H9 (cell line): ENCODE measurements at places on chromosomes 1 and 21. TPM values are rescaled to one million over a fixed set of nuclear protein-coding genes. Genes with fewer than 3 reads are reported as not detected.
A peak's percentile ranks its signal among the peaks of the same experiment; 100 is the strongest.

- no peaks in the 10 kb centered on the region for H3K4me1 ChIP-seq
- peak; percentile 74 for DNase-seq
- no peak overlapping the region for H3K4me3 ChIP-seq
- no peak overlapping the region for H3K27ac ChIP-seq
- H3K27me3 ChIP-seq = no peaks in the 10 kb centered on the region
- H3K36me3 ChIP-seq = no peaks in the 10 kb centered on the region
Observed at GRCh38 chr1:159829273-159829634, 2.6 kb downstream of the SLAMF8 start.

IBA57 gene
- 11.8 and 12.6 TPM in 2 replicates for total RNA-seq

HUNK gene
- total RNA-seq = 5.7 and 5.8 TPM in 2 replicates

- no peak for DNase-seq
- H3K4me1 ChIP-seq = no peaks in the 10 kb centered on the region
- no peaks in the 10 kb centered on the region for H3K36me3 ChIP-seq
- no peak overlapping the region for H3K27ac ChIP-seq
- no peak overlapping the region for H3K4me3 ChIP-seq
- H3K27me3 ChIP-seq = no peaks in the 10 kb centered on the region
Observed at GRCh38 chr1:231385416-231385748, 36.7 kb downstream of the EGLN1 start.

GRCh38 chr1:76130992-76131391 lies 56.4 kb downstream of the ST6GALNAC3 start:
- peaks cover 13% of the 10 kb centered on the region for H3K36me3 ChIP-seq
- DNase-seq = no peak
- no peak overlapping the region for H3K4me3 ChIP-seq
- H3K4me1 ChIP-seq = no peaks in the 10 kb centered on the region

DNA sequence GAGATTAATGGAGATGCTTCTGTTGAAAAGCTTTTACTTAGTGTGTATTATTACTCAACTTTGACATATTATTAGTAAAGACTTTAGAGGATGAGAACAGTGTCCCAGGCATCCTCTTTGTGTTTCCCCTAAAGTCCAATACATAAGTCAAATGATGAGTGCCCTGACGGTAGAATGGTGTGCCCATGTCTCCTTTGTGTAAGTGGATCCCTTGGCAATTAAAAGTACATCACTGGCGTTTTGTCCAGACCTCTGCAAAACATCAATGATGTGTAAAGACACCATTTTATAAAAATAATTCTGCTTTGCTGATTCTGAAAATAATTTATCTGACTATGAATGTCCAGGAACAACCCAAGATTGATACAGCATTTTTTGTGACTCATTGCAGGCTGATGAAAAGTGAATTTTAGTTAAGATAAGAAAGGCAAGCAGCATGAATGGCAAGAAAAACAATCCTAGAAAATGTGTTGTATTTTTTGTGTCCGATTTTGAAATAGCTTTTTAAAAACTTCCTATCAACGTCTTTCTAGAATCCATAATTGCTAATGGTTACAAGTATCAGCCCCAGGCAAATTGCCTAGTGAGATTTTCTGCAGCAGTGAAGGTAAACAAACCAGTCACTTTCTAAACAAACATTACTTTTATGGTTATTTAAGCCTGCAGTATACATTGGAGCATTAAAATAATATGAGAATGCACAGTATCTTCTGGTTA lies 251.5 kb downstream of the PTPRC start:
- no peaks in the 10 kb centered on the region for H3K36me3 ChIP-seq
- DNase-seq = no peak
- no peaks in the 10 kb centered on the region for H3K27me3 ChIP-seq
- no peaks in the 10 kb centered on the region for H3K4me1 ChIP-seq

GRCh38 chr1:181501612-181502011 lies 18.3 kb downstream of the CACNA1E start:
- H3K4me3 ChIP-seq = no peak overlapping the region
- H3K27me3 ChIP-seq = no peaks in the 10 kb centered on the region
- no peak overlapping the region for H3K27ac ChIP-seq
- no peaks in the 10 kb centered on the region for H3K36me3 ChIP-seq
- DNase-seq = no peak
- H3K4me1 ChIP-seq = no peaks in the 10 kb centered on the region; the same call in 1 of the 2 replicates

DNA sequence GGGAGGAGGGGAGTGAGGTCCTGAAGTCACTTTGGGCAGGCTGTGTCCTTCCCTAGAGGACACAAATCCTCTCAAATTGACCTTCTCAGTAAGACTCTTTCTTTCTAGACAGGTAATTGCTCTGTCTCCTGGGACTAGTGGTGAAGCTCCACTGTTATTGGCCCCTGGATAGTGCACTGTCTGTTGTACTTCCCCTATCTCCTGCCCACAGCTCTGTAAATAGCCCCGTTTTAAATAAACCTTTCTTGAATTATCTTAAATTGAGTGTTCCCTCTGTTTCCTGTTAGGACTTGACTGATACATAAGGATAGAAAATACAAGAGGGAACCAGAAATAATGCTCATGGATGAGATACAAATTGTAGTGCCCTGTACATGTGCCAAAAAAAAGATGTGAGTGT lies 229.5 kb upstream of the USP24 start:
- no peak overlapping the region for H3K4me3 ChIP-seq
- H3K36me3 ChIP-seq = no peaks in the 10 kb centered on the region
- no peaks in the 10 kb centered on the region for H3K27me3 ChIP-seq
- no peaks in the 10 kb centered on the region for H3K4me1 ChIP-seq
- DNase-seq = no peak
- H3K27ac ChIP-seq = no peak overlapping the region

DNA sequence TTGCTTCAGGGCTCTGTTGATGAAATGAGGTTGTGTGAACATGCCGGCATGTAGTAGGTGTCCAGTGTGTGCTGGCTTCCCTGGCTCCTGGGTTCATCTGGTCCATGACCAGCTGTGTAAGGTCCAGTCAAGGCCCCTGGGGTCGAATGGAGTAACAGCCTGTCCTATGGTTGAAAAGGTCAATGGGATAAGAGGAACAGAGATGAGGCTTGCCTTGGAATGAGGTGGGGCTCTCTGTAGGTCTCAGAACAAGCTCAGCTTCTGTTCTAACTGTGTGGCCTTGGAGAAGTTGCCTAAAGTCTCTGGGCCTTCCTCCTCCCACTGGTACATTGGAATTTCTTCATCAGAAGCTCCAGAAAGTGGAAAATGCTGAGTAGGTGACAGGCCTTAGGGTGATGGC lies 26.6 kb downstream of the RPS6KA1 start:
- DNase-seq = no peak
- H3K27me3 ChIP-seq = no peaks in the 10 kb centered on the region
- no peaks in the 10 kb centered on the region for H3K4me1 ChIP-seq
- H3K36me3 ChIP-seq = peaks cover 68% of the 10 kb centered on the region
- no peak overlapping the region for H3K27ac ChIP-seq

RCSD1 gene
- total RNA-seq = 0.13 and 0.26 TPM in 2 replicates

GRCh38 chr1:234943836-234944402 lies 184.7 kb downstream of the TOMM20 start:
- H3K36me3 ChIP-seq = peaks cover under 1% of the 10 kb centered on the region; the same call in 1 of the 3 replicates
- H3K4me1 ChIP-seq = peaks cover 3% of the 10 kb centered on the region; the same call in 1 of the 2 replicates
- no peak overlapping the region for H3K4me3 ChIP-seq
- no peak overlapping the region for H3K27ac ChIP-seq
- H3K27me3 ChIP-seq = no peaks in the 10 kb centered on the region

RNF187 gene
- 63.4 and 67.2 TPM in 2 replicates for total RNA-seq

- H3K4me3 ChIP-seq = no peak overlapping the region
- peak; percentile 60 for DNase-seq
- H3K4me1 ChIP-seq = peaks cover 11% of the 10 kb centered on the region; the same call in 1 of the 2 replicates
- no peaks in the 10 kb centered on the region for H3K36me3 ChIP-seq
- H3K27ac ChIP-seq = no peak overlapping the region
- no peaks in the 10 kb centered on the region for H3K27me3 ChIP-seq
Observed at GRCh38 chr21:31514598-31514997, 144.9 kb upstream of the SOD1 start.

- no peaks in the 10 kb centered on the region for H3K4me1 ChIP-seq
- no peak for DNase-seq
- H3K4me3 ChIP-seq = no peak overlapping the region
- H3K27ac ChIP-seq = no peak overlapping the region
- no peaks in the 10 kb centered on the region for H3K36me3 ChIP-seq
- no peaks in the 10 kb centered on the region for H3K27me3 ChIP-seq
Observed at GRCh38 chr1:53180951-53181350, 15.7 kb upstream of the CPT2 start.

GRCh38 chr1:24921938-24922662 lies 8.0 kb downstream of the RUNX3 start:
- DNase-seq = no peak
- no peaks in the 10 kb centered on the region for H3K36me3 ChIP-seq
- H3K27ac ChIP-seq = no peak overlapping the region
- H3K27me3 ChIP-seq = peaks cover 10% of the 10 kb centered on the region
- no peak overlapping the region for H3K4me3 ChIP-seq

PTPN7 gene
- total RNA-seq = 0.22 and 0.72 TPM in 2 replicates

DNA sequence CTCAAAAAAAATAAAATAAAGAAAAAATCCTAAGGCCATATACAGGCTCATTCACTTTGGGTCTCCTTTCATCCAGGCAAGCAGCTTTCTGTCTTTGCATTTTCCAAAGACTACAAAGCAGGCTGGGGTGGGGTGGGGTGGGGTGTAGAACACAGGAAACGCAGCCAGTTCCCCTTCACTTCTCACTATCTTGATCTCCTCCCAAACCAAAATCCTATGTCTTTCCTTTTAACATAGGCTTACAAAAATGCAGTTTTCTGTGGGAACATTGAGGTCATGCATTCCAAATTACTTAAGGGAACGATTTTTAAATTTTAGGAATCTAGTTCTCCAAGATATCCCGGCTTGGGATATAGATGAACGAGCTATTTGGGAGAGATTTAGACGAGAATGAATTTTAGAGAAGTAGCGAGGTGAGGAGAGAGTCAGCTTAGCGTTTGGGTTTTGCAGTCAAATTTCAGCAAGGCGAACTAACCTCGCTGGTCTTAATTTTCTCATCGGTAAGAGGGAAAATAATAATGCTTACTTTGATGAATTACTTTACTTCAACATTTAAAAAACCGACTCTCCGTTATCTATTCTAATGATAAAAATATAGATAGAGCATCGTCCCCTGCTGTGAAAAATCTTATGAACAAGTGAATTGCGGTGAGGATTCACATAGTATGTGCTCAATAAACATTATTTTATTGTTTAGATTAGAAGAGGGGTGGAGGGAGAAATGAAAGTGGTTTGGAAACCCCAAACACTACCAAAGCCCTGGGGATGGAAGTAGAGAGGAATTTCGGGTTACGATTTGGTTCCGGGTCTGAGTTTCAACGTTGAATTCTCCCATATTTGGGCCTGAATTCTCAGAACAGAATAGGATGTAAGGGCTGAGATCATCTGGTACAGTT lies 735 bp upstream of the STX12 start:
- no peaks in the 10 kb centered on the region; the same call in 2 of the 3 replicates for H3K36me3 ChIP-seq
- H3K27ac ChIP-seq = no peak overlapping the region
- H3K27me3 ChIP-seq = no peaks in the 10 kb centered on the region; the same call in 1 of the 2 replicates
- no peaks in the 10 kb centered on the region for H3K4me1 ChIP-seq

GRCh38 chr21:43191521-43191920 lies 22.7 kb downstream of the CRYAA start:
- H3K27me3 ChIP-seq = no peaks in the 10 kb centered on the region
- H3K27ac ChIP-seq = no peak overlapping the region
- no peaks in the 10 kb centered on the region for H3K36me3 ChIP-seq
- peak; percentile 23 for DNase-seq

- no peaks in the 10 kb centered on the region for H3K27me3 ChIP-seq
- H3K27ac ChIP-seq = no peak overlapping the region
- no peak for DNase-seq
- peaks cover under 1% of the 10 kb centered on the region; the same call in 1 of the 2 replicates for H3K4me1 ChIP-seq
- H3K4me3 ChIP-seq = no peak overlapping the region
- peaks cover 46% of the 10 kb centered on the region for H3K36me3 ChIP-seq
Observed at GRCh38 chr1:116949213-116949985, 39.7 kb downstream of the PTGFRN start.

C1orf87 gene
- 0.15 and 0.33 TPM in 2 replicates for total RNA-seq

LPAR3 gene
- 2.5 and 3.0 TPM in 2 replicates for total RNA-seq

DNA sequence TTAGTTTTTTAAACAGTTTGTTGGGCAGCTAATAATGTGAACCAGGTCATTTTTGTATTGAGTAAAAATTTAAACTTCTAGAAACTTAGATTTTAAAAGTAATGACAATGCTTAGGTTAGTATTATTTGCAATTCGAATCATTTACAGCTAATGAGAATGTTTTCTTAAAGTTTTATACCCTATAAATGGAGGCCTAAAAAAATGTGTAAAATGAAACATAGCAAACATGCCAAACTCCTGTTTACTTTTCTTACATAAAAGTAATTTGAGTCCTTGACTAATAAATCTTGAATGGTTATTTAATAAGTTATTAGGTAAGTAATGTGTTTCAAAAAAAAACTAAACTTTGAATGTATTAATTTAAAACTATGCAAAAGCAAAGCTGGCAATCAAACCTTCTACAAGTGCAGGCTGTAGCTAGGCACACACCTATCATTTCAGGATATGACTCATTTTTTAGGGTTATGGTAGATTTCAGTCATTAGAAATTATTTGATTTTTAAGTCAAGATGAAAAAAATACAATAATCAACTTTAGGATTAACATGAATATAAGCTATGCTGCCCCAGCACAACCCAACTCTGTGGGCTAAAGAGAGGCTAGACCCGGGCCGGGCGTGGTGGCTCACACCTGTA lies 41.5 kb downstream of the CLSTN1 start:
- no peaks in the 10 kb centered on the region for H3K36me3 ChIP-seq
- H3K4me3 ChIP-seq = no peak overlapping the region
- H3K27ac ChIP-seq = no peak overlapping the region
- no peaks in the 10 kb centered on the region for H3K27me3 ChIP-seq

HMGCL gene
- total RNA-seq = 14.0 and 15.9 TPM in 2 replicates

SLAMF1 gene
- total RNA-seq = not detected in 2 replicates
